ENCODE measurements at places on chromosomes 12 and 14.

GRCh38 chr12:132647858-132648257 is 29.3 kb downstream of the P2RX2 start:
- DNase-seq: no peak

DNA sequence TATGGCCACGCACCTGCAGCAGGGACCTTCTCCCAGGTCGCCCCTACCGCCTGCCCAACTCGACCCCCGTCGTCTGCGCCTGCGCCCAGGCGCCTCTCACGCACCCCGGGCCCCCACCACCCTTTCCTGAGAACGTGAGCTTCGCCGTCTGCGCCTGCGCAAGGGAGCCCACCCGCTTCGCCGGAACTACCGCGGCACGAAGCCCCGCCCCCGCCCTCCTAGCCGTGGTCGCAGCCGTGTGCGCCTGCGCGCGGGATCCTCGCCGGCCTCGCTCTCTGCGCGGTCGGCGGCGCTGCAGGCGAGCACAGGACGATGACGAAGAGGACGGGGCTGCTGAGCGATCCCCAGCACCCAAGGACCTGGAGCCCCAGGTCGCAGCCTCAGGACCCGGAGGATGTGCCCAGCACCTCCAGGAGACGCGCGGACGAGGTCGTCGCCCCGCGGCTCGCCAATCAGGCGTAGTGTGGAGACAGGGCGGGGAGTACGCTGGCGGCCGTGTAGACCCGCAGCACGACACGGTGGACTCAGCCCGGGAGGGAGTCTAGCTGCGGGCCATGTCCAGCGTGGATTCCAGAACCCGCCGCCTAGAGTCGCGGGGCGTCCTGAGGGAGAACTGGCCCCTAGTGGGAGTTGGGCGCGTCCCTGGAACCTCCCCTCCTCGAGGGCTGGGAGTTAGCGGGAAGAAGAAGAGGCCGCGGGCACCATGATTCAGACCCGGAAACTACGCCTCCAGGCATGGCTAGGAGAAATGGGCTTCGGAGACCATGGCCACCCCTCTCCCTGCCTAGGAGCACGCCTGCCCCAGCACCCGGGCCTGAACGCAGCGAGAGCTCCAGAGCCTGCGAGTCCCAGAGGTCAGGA is 1120.8 kb upstream of the TMEM132C start:
- DNase-seq: peak; percentile 82

DNA sequence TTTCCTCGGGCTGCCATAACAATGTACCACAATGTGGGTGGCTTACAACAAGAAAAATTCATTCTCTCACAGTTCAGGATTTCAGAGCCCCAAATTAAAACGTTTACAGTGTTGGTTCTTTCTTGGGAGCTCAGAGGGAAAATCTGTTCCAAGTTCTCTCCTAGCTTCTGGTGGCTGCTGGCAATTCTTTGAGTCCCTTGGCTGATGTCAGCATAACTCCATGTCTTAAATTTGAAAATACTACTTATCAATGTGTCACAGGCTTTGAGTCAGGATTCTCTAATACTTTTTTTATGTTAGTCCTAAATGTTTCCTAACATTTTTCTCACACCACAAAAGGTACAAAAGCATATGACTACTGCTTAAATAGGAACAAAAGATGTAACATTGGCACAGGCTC is 198.4 kb upstream of the ATXN7L3B start:
- DNase-seq: no peak

DNA sequence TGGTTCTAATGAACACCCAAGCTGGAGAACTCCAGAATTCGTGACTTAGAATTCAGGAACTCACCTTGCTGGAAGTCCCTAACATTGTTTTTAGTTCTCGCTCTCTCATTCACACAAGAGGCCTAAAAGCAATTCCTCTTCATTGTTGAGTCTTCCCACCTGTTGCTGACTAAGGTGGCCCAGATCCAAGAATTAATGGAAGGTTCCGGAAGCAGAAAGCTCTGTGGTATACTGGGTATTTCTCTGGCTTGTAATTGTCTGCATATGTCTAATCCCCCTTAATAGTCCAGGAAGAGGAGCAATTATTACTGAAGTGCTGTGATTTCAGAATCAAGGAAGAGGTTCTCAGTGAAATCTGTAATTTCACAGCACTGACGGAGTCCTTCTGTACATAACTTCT is 31.4 kb downstream of the TMEM233 start:
- no peak for DNase-seq

DNA sequence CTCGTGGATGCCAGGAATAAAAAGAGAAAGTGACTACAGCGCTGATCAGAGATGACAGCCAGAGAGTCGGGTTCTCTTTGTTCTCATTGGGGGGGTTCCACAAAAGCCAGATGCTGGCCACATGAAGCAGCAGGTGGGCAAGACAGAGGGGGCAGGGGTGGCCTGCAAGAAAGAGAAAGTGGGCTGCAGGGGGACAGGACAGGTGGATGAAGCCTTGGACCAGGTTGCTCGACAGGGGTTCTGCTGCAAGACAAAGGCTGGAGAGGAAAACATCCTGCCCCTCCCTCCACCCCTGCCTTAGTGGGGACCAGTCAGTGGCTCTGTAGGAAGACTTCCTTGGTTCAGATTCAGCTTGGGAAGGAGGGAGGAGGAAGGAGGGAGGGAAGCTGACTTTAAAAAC is 126.2 kb downstream of the KSR2 start:
- DNase-seq: no peak

DNA sequence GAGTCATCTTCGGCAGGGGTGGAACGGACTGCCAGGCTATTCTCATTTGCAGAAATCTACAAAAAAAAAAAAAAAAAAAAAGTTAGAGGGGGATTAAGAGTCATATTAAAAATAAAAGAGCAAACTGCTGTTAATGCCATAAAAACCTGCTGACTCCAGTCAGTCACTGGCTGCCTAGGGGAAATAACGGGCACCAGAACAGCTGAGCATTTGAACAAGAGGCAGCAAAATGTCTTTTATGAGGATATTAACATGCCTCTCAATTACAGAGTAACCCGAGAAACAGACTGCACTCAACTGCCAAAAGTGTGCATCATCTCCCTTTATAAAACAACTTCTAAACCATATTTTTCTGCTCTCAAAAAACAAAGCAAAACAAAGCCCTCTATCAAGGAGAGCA is 28.7 kb upstream of the CERS5 start:
- DNase-seq: no peak

DNA sequence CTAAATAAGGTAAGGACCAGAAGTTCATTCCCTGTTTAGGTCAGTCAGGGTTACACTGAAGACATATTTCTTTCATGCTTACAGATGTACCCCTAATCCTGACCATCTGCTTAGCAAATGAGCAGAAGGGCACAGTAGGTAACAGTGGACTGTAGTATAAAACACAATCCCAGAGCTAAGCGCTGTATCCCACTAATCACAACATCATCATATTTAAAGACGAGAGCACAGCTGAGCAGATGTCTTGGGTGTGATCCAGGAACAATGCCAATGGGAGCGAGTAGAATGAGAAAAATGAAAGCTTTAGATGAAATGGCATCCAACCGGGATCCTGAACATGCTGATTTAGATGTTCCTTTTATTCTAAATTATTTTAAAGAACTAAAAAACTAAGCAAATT is 213.4 kb downstream of the CCER1 start:
- peak; percentile 4 for DNase-seq

Data from EL (cell line).